Activated naive CD4-positive, alpha-beta T cell (primary cell): ENCODE measurements at places on chromosomes 13 and 19.
A peak's percentile ranks its signal among the peaks of the same experiment; 100 is the strongest.

DNA sequence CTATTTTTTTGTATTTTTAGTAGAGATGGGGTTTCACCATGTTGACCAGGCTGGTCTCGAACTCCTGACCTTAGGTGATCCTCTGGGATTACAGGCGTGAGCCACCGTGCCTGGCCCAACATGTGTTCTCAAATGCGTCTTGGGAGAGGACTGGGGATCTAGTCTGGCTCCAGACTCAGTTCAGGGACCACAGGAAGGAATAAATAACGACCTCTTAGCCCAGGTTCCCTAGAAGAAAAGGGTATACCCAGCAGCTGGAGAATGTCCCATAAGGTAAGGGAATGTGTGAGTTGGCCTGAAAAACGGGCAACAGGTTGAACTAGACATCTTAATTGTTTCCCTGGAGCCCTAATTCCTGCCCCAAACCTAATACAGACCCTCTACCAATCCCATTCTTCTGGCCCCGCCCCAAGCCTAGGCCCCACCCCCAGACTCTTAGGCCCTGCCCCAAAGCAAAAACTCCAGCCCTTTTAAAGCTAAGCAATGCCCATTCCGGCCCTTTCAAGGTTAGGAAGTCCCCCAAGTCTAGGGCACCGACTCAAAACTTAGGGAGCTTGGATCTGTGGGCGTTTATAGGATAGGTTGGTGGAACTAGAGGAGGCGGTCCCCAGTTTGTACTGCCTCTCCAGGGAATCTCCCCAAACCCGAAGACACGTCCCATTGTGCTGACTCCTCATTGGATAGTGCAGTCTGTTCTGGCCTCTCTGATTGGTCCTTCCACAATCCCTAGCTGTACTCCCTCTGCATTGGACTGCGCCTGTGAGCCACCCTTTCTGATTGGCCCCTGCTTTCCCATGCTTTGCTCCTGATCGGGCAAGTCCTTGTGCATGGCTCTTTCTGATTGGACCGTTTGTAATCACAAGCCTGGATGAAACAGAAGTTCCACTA, 5.4 kb upstream of the LRFN1 start:
- DNase-seq = no peak

GRCh38 chr19:40673397-40673796, 17.1 kb downstream of the NUMBL start:
- no peak for DNase-seq

DNA sequence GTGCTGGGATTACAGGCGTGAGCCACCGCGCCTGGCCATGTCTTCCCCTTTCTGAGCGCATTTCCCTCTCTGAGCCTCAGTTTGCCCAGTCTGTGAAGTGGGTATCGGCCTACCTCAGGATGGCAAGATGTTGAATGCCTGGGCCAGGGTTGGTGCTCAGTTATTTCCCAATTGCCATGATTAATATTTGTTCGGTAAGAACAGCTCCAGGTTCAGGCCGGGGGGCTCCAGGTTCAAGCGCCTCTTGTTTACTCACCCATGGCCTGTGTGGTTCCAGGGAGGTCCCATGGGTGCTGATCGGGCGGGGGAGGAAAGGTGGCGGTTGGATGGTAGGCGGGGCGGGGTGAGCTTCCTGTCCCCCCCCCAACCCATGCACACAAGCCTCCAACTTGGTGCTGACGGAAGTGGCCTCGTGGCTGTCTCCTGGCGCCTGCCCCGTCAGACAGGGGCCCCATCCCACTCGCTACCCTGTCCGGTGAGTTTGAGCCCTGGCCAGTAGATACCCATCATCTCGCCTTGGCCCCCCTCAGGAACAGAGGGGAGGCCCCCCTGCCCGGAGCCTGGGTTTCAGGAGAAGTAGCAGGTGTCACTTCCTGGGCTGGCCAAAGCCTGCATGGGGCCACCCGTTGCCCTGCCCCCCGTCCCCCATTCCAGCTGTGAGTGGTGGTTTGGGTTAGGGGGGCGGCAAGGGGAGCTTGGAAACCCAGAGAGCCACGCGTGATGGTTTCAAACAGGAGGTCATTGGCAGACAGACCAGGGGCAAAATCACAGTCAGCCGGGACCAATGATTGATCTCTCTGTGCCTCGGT, at the start of gene FCHO1:
Gene FCHO1 (plus strand): TSS at position 375 of the 809 bp plus-strand sequence. CDS start 3,688 bp downstream, outside the sequence.
- peak; percentile 33 for DNase-seq

DNA sequence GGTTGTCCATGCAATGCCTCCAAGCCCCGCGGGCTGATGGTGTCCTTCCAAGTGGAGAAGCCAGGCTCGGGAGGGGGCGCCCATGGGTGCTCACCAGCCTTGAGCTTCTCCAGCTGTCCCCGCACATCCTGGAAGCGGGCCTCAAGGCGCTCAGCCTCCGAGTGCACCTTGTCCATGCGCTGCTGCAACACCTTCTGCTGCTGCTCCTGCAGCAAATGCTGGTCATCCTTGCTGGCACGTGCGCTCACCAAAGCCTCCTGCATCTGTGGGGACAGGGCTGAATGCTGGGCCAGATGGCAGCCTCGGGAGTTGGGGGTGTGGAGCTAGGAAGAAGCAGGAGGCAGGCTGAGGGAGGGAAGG, 22.8 kb upstream of the EMP3 start:
- DNase-seq = no peak

DNA sequence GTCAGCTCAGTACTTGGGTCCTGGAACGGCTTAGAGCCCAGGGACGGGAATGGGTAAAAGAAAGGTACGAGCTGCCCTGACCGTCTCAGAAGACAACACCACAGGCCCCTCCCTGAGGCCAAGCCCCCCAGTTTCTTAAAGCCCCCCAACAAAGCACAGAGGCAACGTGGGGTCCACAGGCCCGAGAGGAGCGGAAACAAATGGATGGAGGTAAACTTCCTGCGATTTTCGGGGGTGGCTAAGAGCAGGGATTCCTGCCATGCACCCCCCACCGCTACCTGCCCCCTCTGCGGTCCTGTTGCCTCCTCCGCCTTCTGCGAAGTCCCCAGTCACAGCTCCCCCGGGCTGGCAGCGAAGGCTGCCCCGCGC, 48.2 kb downstream of the PTPRS start:
- DNase-seq = no peak

GRCh38 chr19:41944336-41944735, 14.8 kb downstream of the RABAC1 start:
- no peak for DNase-seq

- no peak for DNase-seq
These were observed 16.4 kb upstream of the EMP3 start for GRCh38 chr19:48308631-48309586.

GRCh38 chr19:16445238-16446107, 26.3 kb downstream of the EPS15L1 start:
- DNase-seq = no peak

- DNase-seq = no peak
These were observed 851 bp downstream of the FBXO46 start for GRCh38 chr19:45729800-45730290.
